HFF-Myc (cell line): ENCODE measurements at places on chromosomes 2 and 18.

GRCh38 chr18:61898640-61899101 lies 5.9 kb upstream of the RNF152 start:
- no peak for DNase-seq

GRCh38 chr2:41896186-41896846 lies 151.5 kb upstream of the PKDCC start:
- DNase-seq, result no peak

DNA sequence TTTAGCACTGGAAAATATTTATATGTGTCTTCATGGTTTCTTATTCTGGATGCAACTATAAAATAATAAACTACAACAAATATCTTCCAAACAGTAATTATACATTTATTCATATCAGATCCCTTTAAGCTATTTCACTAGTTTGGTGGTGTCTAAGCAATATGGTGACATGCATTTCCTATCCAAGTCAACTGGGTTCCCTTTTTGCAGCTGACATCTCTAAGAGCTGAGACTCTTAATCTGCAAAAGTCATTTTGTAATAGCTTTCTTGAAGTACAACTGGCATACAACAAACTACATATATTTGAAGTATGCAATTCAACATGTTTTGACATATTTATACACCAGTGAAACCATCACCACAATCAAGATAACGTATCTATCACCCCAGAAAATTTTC lies 59.9 kb upstream of the SLC1A4 start:
- DNase-seq, result no peak

GRCh38 chr2:109046925-109047508 lies 58.0 kb upstream of the EDAR start:
- DNase-seq, result no peak

- no peak for DNase-seq
Measured at GRCh38 chr2:147110317-147110716, 734.5 kb upstream of the ACVR2A start.

DNA sequence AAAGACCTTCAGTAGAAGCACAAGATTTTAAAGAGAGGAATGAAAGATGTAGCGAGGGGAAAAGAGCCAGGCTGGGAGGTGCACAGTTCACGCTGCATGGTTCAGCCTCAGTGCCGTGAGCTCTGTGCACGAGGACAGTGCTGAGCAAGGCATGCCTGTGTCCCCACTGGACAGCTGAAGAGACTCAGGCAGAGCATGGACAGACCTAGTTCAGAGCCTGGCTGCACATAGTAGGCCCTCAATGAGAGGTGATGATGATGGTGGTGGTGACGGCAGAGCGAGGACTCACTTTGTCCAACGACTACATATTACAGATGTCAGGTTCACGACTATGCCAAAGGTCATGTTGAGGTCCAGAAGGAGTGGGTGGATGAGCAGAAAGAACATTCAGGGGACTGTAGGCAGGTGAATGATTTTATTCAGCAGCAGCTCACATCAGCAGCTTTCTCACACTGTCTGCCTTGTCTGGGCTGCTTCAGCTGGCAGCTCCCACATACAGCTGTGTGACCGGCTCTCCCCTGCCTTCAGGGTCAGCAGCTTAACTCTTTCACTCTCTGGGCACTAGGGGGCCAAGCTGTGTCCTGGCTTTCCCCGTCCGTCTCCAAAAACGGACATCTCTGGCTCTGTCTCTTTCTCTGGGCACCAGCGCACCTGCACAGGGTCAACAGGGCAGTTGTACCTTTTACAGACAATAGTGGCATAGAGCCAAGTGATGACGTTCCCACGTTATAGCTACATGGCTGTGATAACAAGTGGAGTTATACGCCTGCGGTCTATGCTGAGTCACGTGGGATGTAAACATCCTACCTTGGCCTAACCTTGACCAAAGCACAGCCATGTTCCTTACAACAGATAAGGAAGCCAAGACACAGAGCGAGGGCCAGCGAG lies 128.8 kb upstream of the MSH6 start:
- DNase-seq, result no peak

GRCh38 chr2:186459009-186459408 lies 27.1 kb upstream of the ZC3H15 start:
- no peak for DNase-seq

DNA sequence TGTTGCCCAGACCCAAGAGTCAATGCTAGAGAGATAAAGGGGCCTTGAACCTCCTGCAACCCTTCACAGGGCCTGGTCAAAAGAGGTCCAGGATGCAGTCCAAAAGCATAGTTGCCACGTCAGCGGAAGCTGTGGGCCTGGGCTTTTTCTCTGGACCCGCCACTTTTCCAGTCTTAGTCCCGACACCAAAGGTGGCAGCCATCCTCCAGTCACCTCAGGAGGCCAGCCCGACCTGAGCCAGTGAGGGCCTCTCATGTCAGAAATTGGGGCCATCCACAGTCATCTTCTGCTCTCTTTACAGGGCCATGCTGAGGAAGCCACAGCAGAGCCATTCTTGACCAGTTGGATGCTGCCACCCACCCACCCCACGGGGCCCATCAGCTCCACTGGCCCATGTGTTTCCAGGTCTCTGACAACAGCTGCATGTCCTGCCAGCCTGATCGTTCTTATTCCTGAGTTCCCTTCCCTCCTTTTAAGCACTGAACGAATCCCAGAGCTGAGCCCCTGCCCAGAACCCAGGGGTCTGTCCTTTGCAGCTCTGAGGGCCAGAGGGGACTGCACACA lies 34.1 kb upstream of the KLHL29 start:
- DNase-seq, result no peak

- DNase-seq, result peak; percentile 75
Measured at GRCh38 chr2:191441496-191442214, 196.5 kb downstream of the MYO1B start.

DNA sequence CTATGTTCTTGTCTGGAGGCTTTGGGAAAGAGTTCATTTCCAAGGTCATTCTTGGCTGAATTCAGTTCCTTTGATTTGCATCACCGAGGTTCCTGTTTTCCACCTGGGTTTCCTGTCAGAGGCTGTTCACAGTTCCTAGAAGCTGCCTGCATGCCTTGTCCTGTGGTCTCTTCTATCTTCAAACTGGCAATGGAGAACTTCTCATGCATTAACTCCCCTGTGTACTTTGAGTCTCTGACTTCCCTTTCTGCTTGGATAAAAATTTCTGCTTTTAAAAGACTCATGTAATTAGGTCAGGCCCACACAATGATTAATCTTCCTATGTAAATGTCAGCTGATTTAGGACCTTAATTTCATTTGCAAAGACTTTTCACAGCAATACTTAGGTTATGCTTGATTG lies 499.3 kb upstream of the FANCL start:
- DNase-seq, result no peak

DNA sequence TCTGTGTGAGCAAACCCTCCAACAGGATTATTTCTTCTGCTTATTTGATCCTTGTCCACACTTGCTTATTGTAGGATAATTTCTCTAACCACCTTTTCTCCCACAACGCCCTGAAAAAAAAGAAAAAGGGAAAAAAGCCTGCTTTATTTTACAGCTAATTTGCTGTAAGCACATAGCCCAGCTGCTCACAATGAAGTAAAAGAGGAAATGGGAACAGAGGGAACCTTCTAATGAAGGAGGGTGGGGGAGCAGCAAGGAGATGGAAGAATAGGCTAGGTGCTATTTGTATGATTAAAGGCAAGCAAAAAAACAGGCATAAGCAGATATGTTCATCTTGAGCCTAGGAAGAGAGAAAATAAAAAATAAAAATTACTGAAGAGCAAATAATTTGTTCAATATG lies 331.6 kb downstream of the TXNL1 start:
- DNase-seq, result no peak

- no peak for DNase-seq
Measured at GRCh38 chr2:184314829-184315228, 283.5 kb upstream of the ZNF804A start.

GRCh38 chr2:45067859-45068570 lies 58.8 kb upstream of the SIX2 start:
- no peak for DNase-seq

DNA sequence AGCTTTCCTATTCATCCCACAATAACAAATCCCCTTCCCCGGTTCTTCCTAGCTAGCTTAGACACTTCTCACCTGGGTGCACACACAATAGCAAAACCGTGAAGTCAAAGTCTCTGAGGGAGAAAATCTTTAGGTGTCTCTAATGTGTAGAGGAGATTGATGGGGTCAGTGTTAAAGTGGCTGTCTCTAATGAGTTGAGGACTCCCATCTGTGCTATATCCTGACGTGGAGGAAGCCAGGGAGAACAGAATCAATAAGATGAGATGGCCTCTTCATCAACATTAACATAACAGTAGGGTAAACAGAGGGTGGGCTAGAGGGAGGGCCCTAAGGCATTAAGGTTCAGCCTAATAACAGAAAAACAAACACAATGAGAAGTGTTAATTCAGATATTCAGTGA lies 120.4 kb downstream of the SLC5A7 start:
- DNase-seq, result no peak

DNA sequence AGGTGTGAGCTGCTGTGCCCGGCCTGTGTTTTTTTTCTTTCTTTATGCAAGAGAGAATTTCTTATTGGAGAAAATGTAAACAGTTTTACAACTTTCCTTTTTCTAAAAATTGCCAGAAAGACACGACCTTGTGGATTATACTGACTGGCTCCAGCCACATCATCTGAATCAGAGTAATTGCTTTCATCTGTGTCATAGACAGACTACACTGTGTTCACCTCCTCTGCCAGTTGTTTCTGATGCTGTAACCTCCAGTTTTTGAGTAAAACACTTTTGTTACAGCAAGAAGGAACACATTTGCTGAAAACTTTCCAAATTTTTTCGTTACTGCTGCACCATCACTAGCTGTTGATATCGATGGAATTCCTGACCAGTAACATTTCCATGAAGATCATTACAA lies 43.9 kb upstream of the PLEKHM3 start:
- no peak for DNase-seq

GRCh38 chr2:39640107-39640506 lies 25.6 kb upstream of the TMEM178A start:
- DNase-seq, result no peak

- DNase-seq, result no peak
Measured at GRCh38 chr18:7370802-7371201, 139.9 kb downstream of the LRRC30 start.

DNA sequence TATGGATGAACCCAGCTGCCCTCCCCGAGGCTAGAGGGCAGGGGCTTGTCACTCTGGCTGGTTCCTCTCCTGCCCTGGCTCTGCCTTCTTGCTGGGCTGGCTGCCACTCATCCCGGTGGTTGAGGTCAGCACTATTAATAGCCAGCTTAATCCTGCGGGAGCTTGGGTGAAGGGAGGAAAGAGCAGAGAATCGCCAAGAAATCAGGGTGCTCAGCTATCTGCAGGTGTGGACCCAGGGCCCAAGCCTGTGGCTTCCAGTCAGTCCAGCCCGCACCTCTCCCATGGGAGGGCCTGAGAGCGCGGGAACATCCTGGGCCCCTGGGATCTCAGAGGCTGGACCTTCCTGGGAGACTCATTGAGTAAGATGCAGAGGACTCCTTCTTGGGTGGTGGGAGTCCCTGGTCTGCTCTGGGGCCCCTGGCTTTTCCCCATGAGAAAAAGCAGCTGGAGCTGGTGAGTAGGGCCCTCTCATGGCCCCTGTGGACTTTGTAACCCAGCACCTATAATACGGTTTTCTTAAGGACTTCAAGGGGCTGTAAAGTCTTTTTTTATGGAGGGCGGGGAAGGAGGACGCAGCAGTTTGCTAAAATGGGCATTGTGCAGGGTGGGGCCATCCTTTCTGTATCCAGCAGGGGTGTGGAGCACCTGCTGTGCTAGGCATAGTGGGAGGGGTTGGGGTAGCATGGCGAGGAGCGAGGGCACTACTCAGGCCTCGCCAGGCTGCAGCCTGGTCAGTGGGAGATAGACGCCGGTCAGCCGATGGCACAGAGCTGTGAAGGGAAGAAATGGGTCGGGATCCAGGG lies 27.4 kb upstream of the CNNM3 start:
- no peak for DNase-seq

GRCh38 chr2:119688616-119689015 lies 9.6 kb downstream of the TMEM177 start:
- DNase-seq, result no peak

- no peak for DNase-seq
Measured at GRCh38 chr2:26767129-26767528, 3.0 kb downstream of the SLC35F6 start.

GRCh38 chr2:96655526-96655925 lies 13.0 kb downstream of the FER1L5 start:
- DNase-seq, result no peak

GRCh38 chr2:18169121-18169892 lies 290.8 kb downstream of the KCNS3 start:
- DNase-seq, result no peak

DNA sequence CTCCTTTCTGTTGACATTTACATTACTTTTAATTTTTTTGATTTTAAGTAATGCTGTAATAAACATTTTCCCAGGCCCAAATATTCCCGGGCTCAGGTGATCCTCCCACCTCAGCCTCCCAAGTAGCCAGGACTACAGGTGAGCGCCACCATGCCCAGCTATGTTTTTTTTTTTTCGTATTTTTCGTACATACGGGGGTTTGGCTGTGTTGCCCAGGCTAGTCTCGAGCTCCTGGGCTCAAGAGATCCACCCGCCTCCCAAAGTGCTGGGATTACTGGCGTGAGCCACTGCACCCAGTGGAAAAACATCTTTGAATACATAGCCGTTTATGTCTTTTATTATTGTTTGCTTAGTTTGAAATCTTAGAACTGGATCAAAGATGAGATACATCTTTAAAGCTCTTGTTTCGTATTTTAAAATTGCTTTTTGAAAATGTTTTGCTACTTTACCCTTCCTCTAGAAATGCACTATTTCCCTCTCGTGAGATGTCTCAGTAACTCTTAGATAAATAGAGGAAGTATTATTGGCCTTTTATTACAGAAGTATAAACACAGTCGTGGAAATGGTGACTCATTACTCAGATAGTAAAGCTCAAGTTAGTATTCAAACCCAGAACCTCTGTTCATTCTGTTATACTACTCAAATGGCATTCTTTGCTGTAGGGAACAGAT lies 2.4 kb downstream of the SMCHD1 start:
- peak; percentile 49 for DNase-seq

- DNase-seq, result no peak
Measured at GRCh38 chr2:529424-529823, 147.8 kb downstream of the TMEM18 start.

DNA sequence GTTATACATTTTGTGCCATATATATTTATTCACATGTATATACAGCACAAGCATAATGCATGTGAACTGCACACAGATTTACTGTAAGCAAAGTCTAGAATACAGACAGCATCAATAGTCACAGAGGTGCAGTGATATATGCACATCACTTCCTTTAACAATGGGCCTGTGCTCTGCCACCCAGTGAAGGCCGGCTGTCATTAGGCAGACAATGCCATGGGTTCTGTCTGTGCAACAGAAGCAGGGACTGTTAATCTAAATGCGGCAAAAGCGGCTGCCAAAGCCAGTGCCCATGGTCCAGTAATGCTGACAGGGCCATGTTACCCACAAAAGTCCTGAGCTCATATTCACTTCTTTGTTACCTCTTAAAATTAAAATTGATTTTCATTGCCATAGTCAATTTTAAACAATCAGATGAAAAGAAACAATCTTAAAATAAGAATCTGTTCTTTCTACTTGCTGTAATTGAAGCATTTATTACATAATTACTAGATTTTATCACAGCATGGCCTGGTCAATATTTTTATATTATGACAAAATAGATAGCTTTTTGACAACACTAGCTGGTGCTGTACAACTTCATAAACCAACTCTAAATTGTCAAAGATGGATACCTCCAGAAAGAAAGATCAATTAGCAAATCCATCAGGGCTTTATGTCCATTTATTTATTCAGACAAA lies 232.0 kb downstream of the STK39 start:
- no peak for DNase-seq

GRCh38 chr2:11498543-11499034 lies 32.6 kb upstream of the E2F6 start:
- no peak for DNase-seq
